ENCODE measurements at places on chromosomes 5 and 9.

DNA sequence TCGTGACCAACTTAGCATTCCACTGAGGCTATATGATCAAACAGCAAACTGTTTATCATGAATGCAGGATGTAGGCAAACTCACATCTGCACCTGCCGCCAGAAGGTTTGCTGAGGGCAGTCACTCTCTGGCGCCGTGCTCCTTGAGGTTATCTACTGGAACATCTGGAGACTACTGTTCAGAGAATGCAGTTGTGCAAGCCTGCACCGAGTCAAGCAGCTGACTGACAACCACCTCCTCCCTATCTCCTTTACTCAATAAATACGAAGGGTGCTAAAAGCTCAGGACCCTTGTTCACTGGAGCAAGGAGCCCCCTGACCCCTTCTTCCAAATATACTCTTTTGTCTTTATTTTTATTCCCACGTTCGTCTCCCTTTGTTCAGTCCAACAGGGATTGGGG, 27.1 kb downstream of the CCDC125 start:
- no peaks in the 10 kb centered on the region for H3K4me1 ChIP-seq
- no peak overlapping the region for H3K4me3 ChIP-seq
- peaks cover 10% of the 10 kb centered on the region for H3K36me3 ChIP-seq

DNA sequence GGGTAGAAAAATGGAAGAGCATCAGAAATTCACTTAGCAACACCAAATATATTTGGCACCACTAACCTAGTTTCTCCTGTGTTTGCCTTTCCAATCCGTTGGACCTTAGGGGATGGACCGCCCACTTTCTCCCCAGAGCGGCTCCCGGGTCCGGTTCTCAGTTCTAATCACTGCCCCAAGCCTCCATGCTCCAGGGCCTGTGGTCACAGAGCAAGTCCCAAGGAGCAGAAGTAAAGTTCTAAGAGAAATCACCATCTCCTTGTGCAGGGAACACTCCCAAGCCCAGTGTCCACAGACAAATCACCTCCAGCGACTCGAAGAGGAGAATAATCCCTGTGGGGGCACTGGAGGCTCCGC, 728 bp upstream of the SLC1A1 start:
- no peak overlapping the region for H3K27ac ChIP-seq
- H3K36me3 ChIP-seq: no peaks in the 10 kb centered on the region
- peaks cover 28% of the 10 kb centered on the region for H3K27me3 ChIP-seq
- H3K4me1 ChIP-seq: peaks cover 22% of the 10 kb centered on the region
- H3K4me3 ChIP-seq: peak overlapping the region; percentile 43

GRCh38 chr5:117376748-117377147, 802.1 kb upstream of the SEMA6A start:
- no peaks in the 10 kb centered on the region for H3K36me3 ChIP-seq
- DNase-seq: no peak
- H3K27ac ChIP-seq: no peak overlapping the region
- H3K4me1 ChIP-seq: no peaks in the 10 kb centered on the region

DNA sequence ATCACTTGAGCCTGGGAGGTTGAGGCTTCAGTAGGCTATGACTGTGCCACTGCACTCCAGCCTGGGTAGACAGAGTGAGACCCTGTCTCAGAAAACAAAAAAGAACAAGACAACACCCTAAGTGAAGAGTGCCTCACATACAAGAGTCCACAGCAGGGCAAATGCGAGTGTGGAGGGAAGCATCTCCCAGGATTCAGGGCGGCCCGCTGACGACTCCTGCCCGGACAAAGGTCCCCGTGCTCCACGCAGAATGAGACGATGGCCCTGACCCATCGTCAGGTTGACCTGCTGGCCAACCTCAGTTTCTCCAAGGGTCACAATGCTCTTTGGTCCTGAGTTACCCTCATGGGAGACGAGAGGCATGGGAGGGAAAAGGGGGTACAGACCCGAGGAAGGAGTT, 18.3 kb downstream of the MRNIP start:
- no peak overlapping the region for H3K4me3 ChIP-seq
- DNase-seq: no peak
- H3K27me3 ChIP-seq: no peaks in the 10 kb centered on the region
- H3K27ac ChIP-seq: no peak overlapping the region
- H3K36me3 ChIP-seq: peaks cover 50% of the 10 kb centered on the region

GRCh38 chr5:150502106-150502505, 5.8 kb upstream of the NDST1 start:
- no peaks in the 10 kb centered on the region for H3K4me1 ChIP-seq
- H3K4me3 ChIP-seq: no peak overlapping the region
- no peak for DNase-seq
- H3K36me3 ChIP-seq: no peaks in the 10 kb centered on the region
- no peak overlapping the region for H3K27ac ChIP-seq

- H3K27ac ChIP-seq: no peak overlapping the region
- H3K27me3 ChIP-seq: no peaks in the 10 kb centered on the region
- H3K4me3 ChIP-seq: no peak overlapping the region
- peaks cover 7% of the 10 kb centered on the region for H3K4me1 ChIP-seq
- no peak for DNase-seq
- no peaks in the 10 kb centered on the region for H3K36me3 ChIP-seq
Observed at GRCh38 chr9:132003896-132004295, 75.8 kb downstream of the MED27 start.

DNA sequence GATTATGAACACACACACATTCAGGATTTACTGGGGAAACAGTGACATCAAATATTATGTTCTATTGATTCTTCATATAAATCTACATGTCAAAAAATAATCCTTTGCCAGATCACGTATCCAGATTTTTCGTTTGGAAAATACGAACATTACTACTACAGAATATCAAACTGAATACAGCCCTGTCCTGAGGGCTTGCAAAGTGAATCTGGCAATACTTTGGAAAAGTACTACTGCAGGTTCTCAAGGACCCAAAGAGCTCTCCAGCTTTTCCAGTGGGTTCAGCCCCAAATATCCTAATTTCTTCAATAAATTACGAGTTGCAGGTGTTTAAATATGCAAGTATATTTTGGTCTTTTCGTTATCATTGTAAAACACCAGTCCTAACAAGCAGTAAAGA, 411 bp upstream of the NDUFS4 start:
- no peak for DNase-seq
- H3K27ac ChIP-seq: no peak overlapping the region
- no peaks in the 10 kb centered on the region for H3K36me3 ChIP-seq
- peak overlapping the region; percentile 93 for H3K4me3 ChIP-seq
- peaks cover 8% of the 10 kb centered on the region for H3K4me1 ChIP-seq

GRCh38 chr9:105722099-105722498, 27.8 kb downstream of the TMEM38B start:
- H3K36me3 ChIP-seq: no peaks in the 10 kb centered on the region
- no peak overlapping the region for H3K4me3 ChIP-seq
- H3K27ac ChIP-seq: no peak overlapping the region
- no peak for DNase-seq

- peaks cover 26% of the 10 kb centered on the region for H3K4me1 ChIP-seq
- H3K27me3 ChIP-seq: no peaks in the 10 kb centered on the region
- no peaks in the 10 kb centered on the region for H3K36me3 ChIP-seq
Observed at GRCh38 chr9:35690614-35691333, 1.0 kb upstream of the TPM2 start.

GRCh38 chr5:133907075-133907474, 61.4 kb downstream of the C5orf15 start:
- no peaks in the 10 kb centered on the region for H3K27me3 ChIP-seq
- no peaks in the 10 kb centered on the region for H3K4me1 ChIP-seq
- no peak for DNase-seq
- no peaks in the 10 kb centered on the region for H3K36me3 ChIP-seq
- H3K4me3 ChIP-seq: no peak overlapping the region

DNA sequence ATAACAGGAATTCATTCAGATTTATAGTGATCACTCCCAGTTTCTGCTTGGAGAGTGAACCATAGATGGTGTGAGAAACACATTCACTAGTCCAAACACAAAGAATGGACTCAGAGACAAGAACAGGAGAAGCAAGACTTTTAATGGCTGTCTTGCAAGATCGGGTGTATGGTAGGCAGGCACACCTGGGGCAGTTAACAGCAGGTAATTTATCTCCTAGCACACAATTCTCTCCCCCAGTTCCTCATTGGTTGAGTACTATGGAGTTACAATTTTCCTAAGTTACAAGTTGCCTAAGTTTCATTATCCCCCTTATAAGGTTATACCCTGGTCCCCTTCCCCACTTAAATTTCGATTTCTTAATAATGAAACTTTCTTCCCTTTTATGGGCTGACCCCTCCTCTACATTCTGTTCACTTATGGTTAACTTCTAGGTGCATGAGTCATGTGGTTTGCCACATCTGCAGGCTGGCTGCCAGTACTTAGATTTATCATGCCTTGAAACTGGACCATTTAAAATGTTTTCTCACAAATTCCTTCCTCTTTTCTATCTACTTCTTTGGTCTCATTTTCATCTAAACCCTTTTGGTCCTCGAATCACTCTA, 623.3 kb downstream of the HINT1 start:
- no peak overlapping the region for H3K4me3 ChIP-seq
- H3K36me3 ChIP-seq: no peaks in the 10 kb centered on the region
- no peaks in the 10 kb centered on the region for H3K27me3 ChIP-seq

DNA sequence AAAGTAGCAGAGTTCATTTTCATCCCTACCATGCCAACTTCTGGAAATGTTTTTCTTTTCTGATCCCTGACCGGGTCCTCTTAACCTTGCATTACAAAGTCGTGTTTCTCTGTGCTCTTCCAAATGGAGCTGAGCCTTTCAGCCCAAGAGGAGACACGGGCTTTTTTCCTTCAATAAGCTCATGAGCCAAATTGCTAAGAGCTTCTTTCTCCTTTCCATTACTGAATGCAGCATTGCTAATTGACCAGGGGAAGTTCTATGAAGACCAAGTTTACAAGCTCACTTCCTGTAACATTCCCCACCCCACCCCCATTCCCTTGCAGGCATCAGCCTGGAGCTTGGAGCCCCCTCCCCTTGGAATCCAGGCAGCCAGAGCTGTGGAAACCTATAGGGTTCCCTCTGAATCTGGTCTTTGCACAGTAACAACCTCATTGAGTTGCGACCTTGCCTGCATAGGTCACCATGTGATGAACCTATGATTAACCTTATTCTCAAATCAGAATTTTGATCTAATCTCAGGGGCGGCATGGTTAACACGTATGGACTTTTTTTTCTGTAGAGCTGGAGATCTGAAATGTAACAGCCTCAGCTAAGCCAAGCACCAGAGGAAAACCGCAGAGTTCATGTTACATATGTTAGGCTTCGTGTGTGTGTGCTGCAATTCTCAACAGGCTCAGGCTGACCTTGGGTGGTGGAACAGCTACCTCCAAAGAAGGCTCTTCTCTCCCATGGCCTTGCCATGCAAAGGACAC, 395.7 kb upstream of the ZNF462 start:
- no peak overlapping the region for H3K27ac ChIP-seq
- no peaks in the 10 kb centered on the region for H3K4me1 ChIP-seq
- DNase-seq: no peak
- no peaks in the 10 kb centered on the region for H3K36me3 ChIP-seq
- no peak overlapping the region for H3K4me3 ChIP-seq
- H3K27me3 ChIP-seq: no peaks in the 10 kb centered on the region

- no peak for DNase-seq
- H3K4me1 ChIP-seq: peaks cover 41% of the 10 kb centered on the region
- H3K4me3 ChIP-seq: no peak overlapping the region
Observed at GRCh38 chr5:1498623-1499416, 24.9 kb downstream of the LPCAT1 start.

- no peaks in the 10 kb centered on the region for H3K27me3 ChIP-seq
- no peak overlapping the region for H3K4me3 ChIP-seq
- no peaks in the 10 kb centered on the region for H3K36me3 ChIP-seq
- no peaks in the 10 kb centered on the region for H3K4me1 ChIP-seq
Observed at GRCh38 chr5:171623551-171624097, 162.0 kb upstream of the SMIM23 start.

GRCh38 chr9:14316602-14317300, 2.8 kb upstream of the NFIB start:
- DNase-seq: no peak
- no peak overlapping the region for H3K4me3 ChIP-seq
- H3K27ac ChIP-seq: no peak overlapping the region
- peaks cover 38% of the 10 kb centered on the region for H3K27me3 ChIP-seq
- H3K4me1 ChIP-seq: peaks cover 27% of the 10 kb centered on the region

DNA sequence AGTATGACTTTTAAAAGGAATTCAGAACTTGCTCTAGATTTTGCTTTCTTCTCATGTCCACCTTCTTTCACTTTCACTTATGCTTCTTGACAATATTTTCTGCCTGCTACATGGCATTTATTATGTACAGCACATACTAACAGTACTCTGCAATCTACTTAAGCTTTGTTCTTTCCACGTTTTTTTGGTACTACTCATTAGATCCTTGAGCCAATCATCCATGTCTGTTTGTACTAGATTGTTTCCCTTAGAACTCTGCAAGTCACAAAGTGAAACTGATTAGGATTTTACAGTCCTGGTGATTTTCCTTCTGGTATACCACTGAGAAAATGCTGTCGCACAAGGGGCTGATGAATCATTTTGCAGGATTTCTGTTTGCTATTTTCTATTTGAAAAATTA, 78.3 kb downstream of the PARP8 start:
- no peak for DNase-seq
- no peaks in the 10 kb centered on the region for H3K27me3 ChIP-seq
- H3K4me1 ChIP-seq: peaks cover 27% of the 10 kb centered on the region
- H3K27ac ChIP-seq: peak overlapping the region; percentile 68
- peak overlapping the region; percentile 46 for H3K4me3 ChIP-seq
- H3K36me3 ChIP-seq: peaks cover 5% of the 10 kb centered on the region

DNA sequence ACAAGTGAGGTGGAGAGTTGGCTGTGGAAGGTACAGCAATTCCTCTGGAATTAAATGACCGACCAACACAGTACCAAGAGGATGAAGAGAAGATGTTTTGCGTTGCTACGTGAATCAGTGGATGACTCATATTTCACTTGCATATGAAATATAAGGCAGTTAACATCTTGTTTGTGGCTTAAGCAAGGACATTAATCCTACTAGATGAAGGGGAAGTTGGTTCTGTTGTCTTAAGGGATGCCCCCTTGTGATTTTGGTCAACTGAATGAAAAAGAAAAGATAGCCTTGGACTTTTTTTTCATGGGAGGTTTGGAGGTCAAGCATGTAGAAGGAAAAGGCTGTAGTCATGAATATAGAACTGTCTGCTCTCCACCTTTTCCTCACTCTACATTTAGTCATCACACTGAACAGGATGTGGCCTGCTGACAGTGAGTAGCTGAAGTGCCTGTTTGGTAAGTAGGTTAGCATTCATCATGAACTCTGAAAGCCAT, 33.9 kb downstream of the VLDLR start:
- DNase-seq: no peak
- no peaks in the 10 kb centered on the region for H3K36me3 ChIP-seq
- no peaks in the 10 kb centered on the region for H3K27me3 ChIP-seq
- H3K4me3 ChIP-seq: no peak overlapping the region
- H3K27ac ChIP-seq: peak overlapping the region; percentile 53

GRCh38 chr5:1115123-1115815, 3.4 kb upstream of the SLC12A7 start:
- no peak overlapping the region for H3K27ac ChIP-seq
- peaks cover 19% of the 10 kb centered on the region for H3K4me1 ChIP-seq
- H3K27me3 ChIP-seq: no peaks in the 10 kb centered on the region
- no peaks in the 10 kb centered on the region for H3K36me3 ChIP-seq
- no peak overlapping the region for H3K4me3 ChIP-seq

DNA sequence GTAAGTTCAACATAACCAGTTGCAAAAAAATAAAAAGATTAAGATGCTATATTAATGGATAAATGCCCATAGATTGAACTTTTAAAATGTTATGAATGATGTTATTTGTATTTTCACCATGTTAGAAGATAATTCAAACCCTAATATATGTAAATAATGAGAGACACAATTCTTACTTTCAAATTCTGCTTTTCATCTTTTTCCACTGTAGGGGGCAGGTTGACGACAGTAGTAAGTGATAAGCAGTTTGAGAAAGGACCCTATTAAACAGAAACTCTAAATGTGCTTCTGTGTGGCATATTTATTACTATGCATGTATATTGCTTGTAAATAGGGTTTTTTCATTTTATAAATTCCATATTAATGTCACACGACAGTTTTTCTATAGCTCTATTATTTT, 591.1 kb downstream of the SEMA5A start:
- H3K4me1 ChIP-seq: no peaks in the 10 kb centered on the region
- no peaks in the 10 kb centered on the region for H3K36me3 ChIP-seq
- no peak overlapping the region for H3K4me3 ChIP-seq
- H3K27ac ChIP-seq: no peak overlapping the region

Measured in CD4-positive, alpha-beta T cell (primary cell).